Stimulated activated CD4-positive, alpha-beta T cell treated with anti-CD3 and anti-CD28 coated beads, TNF-alpha, amount 100 ng/mL, for 24 hours (primary cell): ENCODE measurements at places on chromosomes 16 and 17.

- no peak for DNase-seq
Measured at GRCh38 chr16:369866-370436, 387 bp downstream of the MRPL28 start.

GRCh38 chr16:10616756-10617640 is 36.6 kb upstream of the EMP2 start:
- DNase-seq, result no peak

GRCh38 chr16:11392041-11392581 is 46.9 kb downstream of the RMI2 start:
- no peak for DNase-seq

- no peak for DNase-seq
Measured at GRCh38 chr16:4169415-4169814, 53.2 kb upstream of the ADCY9 start.

DNA sequence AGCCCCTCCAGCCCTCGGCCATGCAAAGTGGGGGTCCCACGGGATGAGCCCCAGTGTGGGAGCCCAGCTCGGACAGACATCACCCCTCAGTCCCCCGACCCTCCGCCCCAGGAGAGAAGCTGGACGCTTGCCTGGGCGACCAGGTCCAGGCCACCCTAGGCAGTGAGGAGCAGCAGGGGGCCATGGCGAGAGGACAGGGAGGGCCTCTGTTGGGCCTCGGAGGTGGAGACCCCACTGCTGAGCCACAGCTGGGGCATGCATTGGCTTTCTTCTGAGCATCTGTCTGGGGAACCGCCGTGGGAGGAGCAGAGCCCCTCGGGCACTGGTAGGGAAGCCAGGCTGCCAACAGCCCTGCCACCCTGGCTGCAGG is 13.0 kb downstream of the ACTG1 start:
- no peak for DNase-seq

- DNase-seq, result no peak
Measured at GRCh38 chr17:50672831-50673551, 34.7 kb downstream of the ANKRD40 start.

DNA sequence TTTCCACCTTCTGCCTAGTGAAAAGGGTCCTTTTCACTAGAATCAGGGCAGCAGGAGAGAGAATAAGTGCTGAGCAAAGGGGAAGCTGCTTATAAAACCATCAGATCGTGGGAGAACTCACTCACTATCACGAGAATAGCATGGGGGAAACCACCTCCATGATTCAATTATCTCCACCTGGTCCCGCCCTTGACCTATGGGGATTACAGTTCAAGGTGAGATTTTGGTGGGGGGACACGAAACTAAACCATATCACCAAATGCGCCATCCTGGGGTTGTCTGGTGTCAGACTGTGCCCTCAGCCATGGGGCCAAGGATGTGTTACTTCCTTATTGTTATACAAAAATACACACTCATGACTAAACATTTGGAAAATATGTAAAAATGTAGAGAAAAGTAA is 10.4 kb upstream of the KATNB1 start:
- DNase-seq, result no peak

DNA sequence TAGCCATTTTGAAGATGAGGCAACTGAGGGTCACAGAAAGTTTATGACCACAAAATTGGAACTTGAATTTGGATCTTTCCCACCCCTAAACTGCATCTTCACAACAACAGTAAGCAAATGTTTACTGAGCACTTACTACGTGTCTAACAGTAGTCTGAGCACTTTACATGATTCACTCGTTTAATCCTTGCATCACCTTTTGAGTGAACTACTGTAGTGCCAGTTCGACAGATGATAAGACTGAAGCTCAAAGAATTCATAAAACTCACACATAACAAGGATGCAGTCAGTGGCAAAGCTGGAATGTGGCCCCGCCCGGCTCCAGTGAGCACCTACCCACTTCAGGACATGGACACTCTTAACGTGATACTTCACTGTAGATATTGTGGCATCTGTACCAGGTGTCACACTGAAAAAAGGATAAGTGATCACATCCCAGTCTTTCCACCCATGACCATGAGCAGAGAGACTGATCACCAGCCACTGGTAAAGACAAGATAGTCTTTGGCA is 36.0 kb upstream of the HLF start:
- DNase-seq, result no peak

- DNase-seq, result no peak
Measured at GRCh38 chr16:11242658-11243057, 13.3 kb downstream of the SOCS1 start.

DNA sequence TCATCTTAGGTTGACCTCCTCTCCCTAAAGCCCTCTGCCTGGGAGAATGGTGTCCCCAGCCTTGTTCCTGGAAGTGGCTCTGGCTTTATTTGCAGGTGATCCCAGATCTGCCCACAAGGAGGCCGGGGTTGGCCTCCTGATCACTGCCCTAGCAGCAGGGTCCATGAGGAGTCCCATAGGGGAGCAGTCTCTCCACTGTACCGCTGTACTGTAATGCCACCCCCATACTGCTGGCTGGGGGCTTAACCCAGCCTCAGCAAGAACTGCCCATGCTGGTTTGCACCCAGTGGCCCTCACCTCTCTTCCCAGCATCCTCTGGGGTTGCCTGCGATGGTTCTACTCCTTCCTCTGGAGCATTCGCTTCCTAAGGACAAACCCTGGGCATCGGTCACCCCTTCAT is 39.1 kb downstream of the PSME3IP1 start:
- DNase-seq, result no peak

GRCh38 chr16:88922114-88922825 is 54.7 kb downstream of the CBFA2T3 start:
- DNase-seq, result no peak

DNA sequence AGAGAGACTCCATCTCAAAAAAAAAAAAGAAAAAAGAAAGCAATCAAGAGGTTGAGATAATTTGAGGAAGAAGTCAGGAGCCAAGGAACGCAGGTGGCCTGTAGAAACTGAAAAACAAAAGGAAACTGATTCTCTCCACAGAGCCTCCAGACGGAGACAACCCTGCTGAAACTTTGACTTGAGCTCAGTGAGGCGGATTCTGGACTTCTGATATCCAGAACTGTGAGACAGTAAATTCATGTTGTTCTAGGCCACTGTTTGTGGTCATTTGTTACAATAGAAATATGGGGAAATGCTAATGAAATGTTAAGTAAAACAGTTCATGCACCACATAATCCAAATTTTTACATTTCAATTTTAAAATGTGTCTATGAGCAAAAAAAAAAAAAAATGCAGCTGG is 5.2 kb downstream of the MBTPS1 start:
- no peak for DNase-seq

DNA sequence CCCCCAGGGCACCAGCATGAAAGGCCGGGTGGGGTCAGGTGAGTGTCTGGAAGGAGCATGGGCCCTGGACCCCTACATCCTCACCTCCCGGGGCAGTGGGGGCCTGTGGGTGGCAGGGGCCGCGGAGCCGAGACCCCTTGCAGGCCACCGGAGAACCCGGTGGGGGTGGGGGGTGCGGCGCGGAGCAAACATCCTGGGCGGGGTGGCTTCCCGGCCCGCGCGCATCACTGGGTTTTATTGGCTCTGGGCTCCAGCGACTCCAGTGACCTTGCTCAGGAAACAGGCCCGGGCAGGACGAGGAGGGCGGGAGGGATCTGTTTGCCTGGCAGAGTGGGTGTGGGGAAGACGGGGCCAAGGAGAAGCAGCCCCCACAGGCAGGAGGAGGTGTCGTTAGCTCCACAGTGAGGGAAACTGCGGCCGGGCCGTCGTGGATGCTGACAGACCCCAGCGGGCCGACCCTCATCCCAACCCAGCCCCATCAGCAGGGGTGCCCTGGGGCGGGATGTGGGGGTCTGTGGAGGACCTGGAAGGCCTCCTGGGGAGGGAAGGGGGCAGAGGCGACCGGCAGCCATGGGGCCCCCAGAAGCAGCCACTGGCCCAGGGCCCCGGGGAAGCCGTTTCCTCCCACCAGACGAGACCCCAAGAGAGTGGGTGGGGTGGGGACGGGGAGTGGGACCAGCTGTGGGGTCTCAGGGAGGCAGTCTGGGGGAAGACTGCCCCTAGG is 10.6 kb downstream of the SSTR5 start:
- no peak for DNase-seq
